Uterine smooth muscle cell (primary cell): ENCODE measurements at places on chromosomes 3 and 15. TPM values are rescaled to one million over a fixed set of nuclear protein-coding genes. Genes with fewer than 3 reads are reported as not detected.

The SPESP1 gene
- 1.2 and 3.2 TPM in 2 replicates for total RNA-seq

The GASK1A gene
- total RNA-seq, result 2.2 and 3.9 TPM in 2 replicates

The B3GNT5 gene
- total RNA-seq, result 9.8 and 10.0 TPM in 2 replicates

The TMCO5A gene
- under 0.01 TPM in 1 of 2 replicates, not detected in the other for total RNA-seq

The MAP1A gene
- 89.7 and 90.5 TPM in 2 replicates for total RNA-seq

The CSPG4 gene
- 101 and 122 TPM in 2 replicates for total RNA-seq

The EAF2 gene
- 2.2 and 3.4 TPM in 2 replicates for total RNA-seq

The CHRM5 gene
- total RNA-seq, result 0.75 TPM in 1 of 2 replicates, not detected in the other

The PYGO1 gene
- 5.9 and 10.6 TPM in 2 replicates for total RNA-seq

The MCTP2 gene
- total RNA-seq, result 2.2 and 4.1 TPM in 2 replicates

The AGTR1 gene
- 0.37 and 0.55 TPM in 2 replicates for total RNA-seq

The SCAP gene
- total RNA-seq, result 43.8 and 73.6 TPM in 2 replicates

The UBA5 gene
- 49.0 and 52.1 TPM in 2 replicates for total RNA-seq

The FGD5 gene
- total RNA-seq, result 0.11 and 0.37 TPM in 2 replicates

The ROPN1 gene
- total RNA-seq, result not detected in 2 replicates

The LARP6 gene
- 143 and 174 TPM in 2 replicates for total RNA-seq

The GRM7 gene
- under 0.01 and 0.22 TPM in 2 replicates for total RNA-seq

The GP5 gene
- total RNA-seq, result under 0.01 TPM in 1 of 2 replicates, not detected in the other

The CADPS gene
- total RNA-seq, result 11.9 and 32.5 TPM in 2 replicates

The RASL12 gene
- 0.87 and 4.1 TPM in 2 replicates for total RNA-seq

The CLRN1 gene
- not detected in 2 replicates for total RNA-seq

The ENTPD3 gene
- total RNA-seq, result not detected in 2 replicates

The COL6A5 gene
- under 0.01 TPM in 1 of 2 replicates, not detected in the other for total RNA-seq

The LSMEM2 gene
- total RNA-seq, result not detected in 2 replicates

The TIMP4 gene
- total RNA-seq, result 5.1 and 5.6 TPM in 2 replicates

The PRSS50 gene
- 0.12 TPM in 1 of 2 replicates, not detected in the other for total RNA-seq

The TGM4 gene
- not detected in 2 replicates for total RNA-seq

The BLM gene
- total RNA-seq, result 1.7 and 9.7 TPM in 2 replicates
